Kidney (tissue), 22 donors: ENCODE measurements at places on chromosomes 5 and 9. TPM values are rescaled to one million over a fixed set of nuclear protein-coding genes. Genes with fewer than 3 reads are reported as not detected.

The SPATA31C1 gene
- polyA plus RNA-seq, result not detected

The PLAC8L1 gene
- polyA plus RNA-seq, result not detected

The PRKAA1 gene
- polyA plus RNA-seq, result 17.4 TPM

The PCDHGA7 gene
- polyA plus RNA-seq, result 0.49 TPM

The HABP4 gene
- 37.5 TPM for polyA plus RNA-seq

The GLRA1 gene
- not detected for polyA plus RNA-seq

The C9orf153 gene
- not detected for polyA plus RNA-seq

The TRMT10B gene
- polyA plus RNA-seq, result 5.2 TPM

The SPINK6 gene
- polyA plus RNA-seq, result not detected
